Thoracic aorta endothelial cell (primary cell): ENCODE measurements at places on chromosomes 5 and 9. TPM values are rescaled to one million over a fixed set of nuclear protein-coding genes. Genes with fewer than 3 reads are reported as not detected.

Gene RXRA
- 17.2 and 24.6 TPM in 2 replicates for total RNA-seq

Gene ADAMTS13
- 0.53 and 0.57 TPM in 2 replicates for total RNA-seq

Gene PTAR1
- total RNA-seq: 76.5 and 80.6 TPM in 2 replicates

Gene PRDM9
- total RNA-seq: not detected in 2 replicates

Gene NSG2
- total RNA-seq: 0.36 TPM in 1 of 2 replicates, not detected in the other

Gene CKMT2
- not detected in 2 replicates for total RNA-seq

Gene FASTKD3
- total RNA-seq: 18.9 and 22.7 TPM in 2 replicates

Gene GPR107
- 29.7 and 30.2 TPM in 2 replicates for total RNA-seq

Gene APC
- 77.8 and 82.8 TPM in 2 replicates for total RNA-seq

Gene C9orf43
- total RNA-seq: 0.66 and 1.0 TPM in 2 replicates

Gene SNCAIP
- total RNA-seq: 23.0 and 23.1 TPM in 2 replicates

Gene GCNT1
- 13.4 and 15.8 TPM in 2 replicates for total RNA-seq

Gene AMBP
- total RNA-seq: not detected in 2 replicates

Gene BTNL8
- not detected in 2 replicates for total RNA-seq

Gene KLF4
- 0.80 and 1.8 TPM in 2 replicates for total RNA-seq

Gene SLC24A2
- total RNA-seq: under 0.01 and 0.14 TPM in 2 replicates

Gene PCDHGA3
- total RNA-seq: 0.65 and 0.93 TPM in 2 replicates
